CMK (cell line): ENCODE measurements at places on chromosomes 2 and 18.

GRCh38 chr2:136001131-136001530, 15.7 kb upstream of the DARS1 start:
- no peak for DNase-seq

- no peak for DNase-seq
Observed at GRCh38 chr2:28600181-28600580, 104.3 kb downstream of the PLB1 start.

GRCh38 chr2:104262714-104263113, 591.2 kb upstream of the POU3F3 start:
- no peak for DNase-seq

GRCh38 chr2:228681426-228681825, 499.9 kb upstream of the SPHKAP start:
- DNase-seq, result no peak

- no peak for DNase-seq
Observed at GRCh38 chr2:144545787-144546186, 25.9 kb upstream of the ZEB2 start.

DNA sequence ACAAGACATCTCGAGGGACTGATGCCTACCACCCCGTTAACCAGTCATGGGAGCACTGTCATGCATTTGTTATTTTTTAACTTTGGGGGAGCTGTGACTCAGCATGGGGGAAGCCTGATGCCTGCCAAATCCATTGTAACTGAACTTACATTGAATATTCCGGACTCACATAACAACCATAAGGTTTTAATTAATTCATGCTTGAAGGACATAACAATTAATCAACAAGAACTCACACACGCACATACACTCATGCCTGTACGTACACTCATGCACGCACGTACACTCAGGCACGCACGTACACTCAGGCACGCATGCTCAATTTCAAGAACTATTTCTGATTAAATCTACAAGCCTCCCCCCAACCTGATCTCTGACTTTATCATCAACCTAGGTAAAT, 1639.1 kb downstream of the SUCLG1 start:
- no peak for DNase-seq

GRCh38 chr18:52897611-52898484, 557.9 kb downstream of the DCC start:
- DNase-seq, result no peak

- DNase-seq, result no peak
Observed at GRCh38 chr2:98324181-98324580, 22.1 kb upstream of the CNGA3 start.

- DNase-seq, result no peak
Observed at GRCh38 chr2:203728321-203728720, 21.9 kb downstream of the CD28 start.

GRCh38 chr2:74072565-74072964, 75.1 kb downstream of the BOLA3 start:
- DNase-seq, result no peak

DNA sequence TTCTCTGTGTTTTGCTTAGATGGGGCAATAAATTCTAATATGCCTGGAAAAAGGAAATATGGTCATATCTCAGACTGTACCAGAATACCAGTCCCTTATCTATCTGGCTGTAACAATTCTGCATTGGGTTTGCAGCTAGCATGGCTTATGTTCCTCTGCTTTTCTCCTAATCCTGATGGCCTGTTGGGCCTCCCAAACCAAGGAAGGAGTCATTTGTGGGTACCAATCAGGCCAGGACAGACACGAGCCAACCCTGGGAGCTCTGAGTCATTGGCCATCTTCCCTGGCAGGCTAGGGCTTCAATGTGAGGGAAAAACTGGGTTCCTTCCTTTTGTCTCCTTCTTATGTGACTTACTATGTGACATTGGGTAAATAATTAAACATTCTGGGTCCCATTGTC, 12.0 kb downstream of the SMARCAL1 start:
- DNase-seq, result no peak

- DNase-seq, result no peak
Observed at GRCh38 chr2:44951714-44952113, 10.2 kb downstream of the SIX3 start.

DNA sequence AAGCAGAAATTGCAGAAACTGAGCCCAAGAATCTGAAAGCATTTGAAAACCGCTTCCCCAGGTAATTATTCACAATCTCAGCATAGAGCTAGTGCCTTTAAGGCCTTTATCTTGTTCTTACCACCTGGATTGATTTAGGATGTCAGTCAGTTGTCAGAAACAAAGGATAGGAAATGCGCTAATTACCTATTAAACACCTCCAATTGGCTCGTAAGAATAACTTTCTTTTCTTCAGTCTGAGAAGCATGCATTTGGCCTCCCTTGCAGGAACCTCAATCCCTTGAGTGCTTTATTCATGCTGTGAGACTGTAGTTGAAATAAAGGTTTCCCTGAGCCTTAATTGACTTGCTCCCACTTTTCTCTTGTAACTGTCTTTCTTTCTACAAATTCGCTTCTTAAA, 400.3 kb upstream of the LRATD1 start:
- no peak for DNase-seq

GRCh38 chr2:148885209-148885608, 10.2 kb downstream of the KIF5C start:
- DNase-seq, result no peak
